Naive thymus-derived CD8-positive, alpha-beta T cell (primary cell): ENCODE measurements at places on chromosomes 5 and 9. TPM values are rescaled to one million over a fixed set of nuclear protein-coding genes. Genes with fewer than 3 reads are reported as not detected.

ZNF883 gene
- total RNA-seq, result 2.7 TPM

C9orf153 gene
- total RNA-seq, result 1.1 TPM

- no peak overlapping the region for H3K4me3 ChIP-seq
- H3K36me3 ChIP-seq, result no peaks in the 10 kb centered on the region
- H3K27ac ChIP-seq, result no peak overlapping the region
- H3K27me3 ChIP-seq, result peaks cover 7% of the 10 kb centered on the region
- no peak for DNase-seq
- no peaks in the 10 kb centered on the region for H3K4me1 ChIP-seq
Observed at GRCh38 chr9:87558606-87559190, 61.0 kb downstream of the DAPK1 start.

DNA sequence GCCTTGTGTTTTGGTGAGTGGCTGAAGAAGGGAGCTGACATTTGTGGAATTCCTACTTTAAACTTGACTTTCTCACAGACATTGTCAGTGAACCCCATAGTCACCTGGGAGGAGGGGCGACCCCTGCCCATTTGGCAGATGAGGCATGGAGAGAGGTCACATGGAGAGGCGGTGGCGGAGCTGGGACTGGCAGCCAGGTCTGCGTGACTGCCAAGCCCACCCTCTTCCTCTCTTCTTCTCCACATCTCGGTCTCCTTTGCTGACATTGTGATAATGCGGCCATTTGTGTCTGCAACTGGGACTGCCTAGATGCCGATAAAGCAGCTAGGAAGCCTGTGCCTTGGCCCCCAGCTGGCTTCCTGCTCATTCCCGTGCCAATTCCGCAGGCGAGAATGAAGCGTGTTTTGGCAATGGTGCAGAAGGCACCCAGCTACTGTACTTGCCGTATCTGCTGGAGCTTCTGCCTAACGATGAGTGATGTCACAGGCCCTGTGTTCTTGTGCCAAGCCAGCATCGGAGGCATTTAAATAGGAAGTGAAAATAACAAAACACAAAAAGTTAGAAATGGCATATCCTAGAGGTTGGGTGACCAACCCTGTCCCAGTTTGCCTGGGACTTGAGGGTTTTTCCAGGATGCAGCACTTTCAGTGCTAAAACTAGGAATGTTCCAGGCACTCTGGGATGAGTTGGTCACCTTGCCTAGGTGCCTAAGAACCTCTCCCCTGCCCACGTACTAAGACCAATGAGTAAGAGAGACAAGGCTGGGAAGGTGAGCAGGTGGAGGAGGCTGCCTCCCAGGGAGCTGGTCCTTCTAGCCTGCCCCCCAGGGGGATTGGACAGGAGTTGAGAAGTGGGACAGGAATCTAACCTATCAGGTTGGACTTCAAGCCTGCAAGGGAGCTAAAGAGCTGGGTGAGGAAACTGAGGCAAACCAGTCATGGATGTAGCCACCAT is 23.6 kb downstream of the OLFML2A start:
- no peak for DNase-seq
- H3K4me1 ChIP-seq, result no peaks in the 10 kb centered on the region
- no peak overlapping the region for H3K27ac ChIP-seq
- H3K36me3 ChIP-seq, result no peaks in the 10 kb centered on the region

DNA sequence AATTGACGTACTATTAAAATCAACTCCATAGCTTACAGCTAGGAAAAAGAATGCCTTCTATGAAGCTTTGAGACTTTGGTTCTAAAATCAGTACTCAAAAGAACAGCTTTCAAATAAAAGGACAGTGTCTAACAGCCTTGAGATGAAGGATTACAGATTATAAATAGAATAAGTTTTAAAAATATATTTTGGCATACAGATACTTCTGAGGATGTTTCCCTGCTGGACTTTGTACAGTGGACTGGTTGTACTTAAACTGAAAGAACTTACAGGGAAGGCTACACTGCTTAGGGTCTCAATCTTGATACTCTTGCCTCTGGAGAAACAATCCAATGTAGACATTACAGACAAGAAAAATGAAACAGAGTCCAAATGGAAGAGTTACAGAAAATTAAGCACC is 452.7 kb downstream of the CETN3 start:
- no peak overlapping the region for H3K27ac ChIP-seq
- no peak overlapping the region for H3K4me3 ChIP-seq
- H3K27me3 ChIP-seq, result no peaks in the 10 kb centered on the region
- no peaks in the 10 kb centered on the region for H3K4me1 ChIP-seq

OLFM1 gene
- not detected for total RNA-seq

FGFR4 gene
- total RNA-seq, result 1.8 TPM

DNA sequence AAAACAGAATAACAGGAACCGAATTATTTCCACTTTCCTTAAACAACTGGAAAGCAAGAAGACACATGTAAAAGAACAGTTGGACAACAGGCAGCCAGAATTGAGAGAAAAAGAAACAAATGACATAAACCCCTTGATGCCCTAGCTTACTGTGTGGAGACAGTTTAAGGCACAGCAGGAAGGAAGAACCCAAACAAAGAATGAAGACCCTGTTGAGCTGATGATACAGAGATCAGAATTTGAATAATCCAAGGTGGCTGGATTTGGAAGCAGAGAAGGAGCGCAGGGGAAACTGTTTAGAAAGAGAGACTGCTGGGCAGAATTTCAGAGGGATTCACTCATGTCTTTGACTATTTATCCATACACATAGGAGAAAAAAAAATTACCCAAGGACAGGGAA is 316.3 kb upstream of the POU5F2 start:
- no peak overlapping the region for H3K27ac ChIP-seq
- H3K27me3 ChIP-seq, result no peaks in the 10 kb centered on the region
- peaks cover 12% of the 10 kb centered on the region for H3K4me1 ChIP-seq
- DNase-seq, result no peak

GLDC gene
- total RNA-seq, result not detected

HAVCR1 gene
- total RNA-seq, result 26.5 TPM

GRCh38 chr9:4890242-4890641 is 94.8 kb upstream of the JAK2 start:
- no peak overlapping the region for H3K27ac ChIP-seq
- H3K27me3 ChIP-seq, result no peaks in the 10 kb centered on the region
- no peaks in the 10 kb centered on the region for H3K4me1 ChIP-seq
- H3K36me3 ChIP-seq, result peaks cover 3% of the 10 kb centered on the region
- DNase-seq, result no peak

TAF1L gene
- total RNA-seq, result 0.08 TPM

- no peaks in the 10 kb centered on the region for H3K27me3 ChIP-seq
- DNase-seq, result no peak
- no peaks in the 10 kb centered on the region for H3K4me1 ChIP-seq
- H3K27ac ChIP-seq, result no peak overlapping the region
- H3K4me3 ChIP-seq, result no peak overlapping the region
Observed at GRCh38 chr5:121668635-121669034, 183.0 kb upstream of the FTMT start.

HEXB gene
- 51.0 TPM for total RNA-seq

GRCh38 chr9:104843644-104844240 is 79.8 kb downstream of the NIPSNAP3B start:
- H3K4me1 ChIP-seq, result no peaks in the 10 kb centered on the region
- no peak overlapping the region for H3K4me3 ChIP-seq
- H3K36me3 ChIP-seq, result no peaks in the 10 kb centered on the region
- no peaks in the 10 kb centered on the region for H3K27me3 ChIP-seq
- H3K27ac ChIP-seq, result no peak overlapping the region

GRCh38 chr9:27189426-27189825 is 80.4 kb downstream of the TEK start:
- no peak for DNase-seq
- peaks cover 7% of the 10 kb centered on the region for H3K27me3 ChIP-seq
- no peaks in the 10 kb centered on the region for H3K4me1 ChIP-seq
- H3K4me3 ChIP-seq, result no peak overlapping the region

ZNF484 gene
- 24.6 TPM for total RNA-seq
